ENCODE measurements at places on chromosomes 5 and 9. TPM values are rescaled to one million over a fixed set of nuclear protein-coding genes. Genes with fewer than 3 reads are reported as not detected.

SOWAHA gene
- total RNA-seq = 3.7 TPM

CAMK2A gene
- total RNA-seq = not detected

NTRK2 gene
- not detected for total RNA-seq

EIF4E1B gene
- not detected for total RNA-seq

ST8SIA4 gene
- 0.61 TPM for total RNA-seq

SPINK13 gene
- total RNA-seq = not detected

IGIP gene
- 3.7 TPM for total RNA-seq

C7 gene
- total RNA-seq = not detected

GHR gene
- 0.54 TPM for total RNA-seq

MARVELD2 gene
- 50.3 TPM for total RNA-seq

GRCh38 chr5:93574491-93575305 is 6.3 kb downstream of the NR2F1-AS1 start:
- no peak for DNase-seq

DNA sequence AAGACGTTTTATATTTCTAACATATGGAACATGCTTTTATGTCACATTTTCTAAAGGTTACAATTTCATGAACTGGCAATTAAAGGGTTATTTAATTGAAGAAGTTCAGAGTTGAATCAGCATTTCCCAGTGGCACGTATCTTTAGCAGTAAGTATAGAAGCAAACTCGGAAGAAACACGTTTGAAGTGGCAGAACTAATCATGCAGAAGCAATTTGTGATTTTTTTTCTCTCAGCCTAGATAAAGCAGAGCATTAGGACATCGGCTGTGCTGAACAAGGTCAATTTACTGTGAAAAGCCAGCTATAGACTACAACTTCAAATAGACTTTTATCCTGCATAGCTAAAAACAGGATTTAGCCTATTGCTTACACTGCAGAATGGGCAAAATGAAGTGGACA is 104.7 kb downstream of the ISL1 start:
- no peak for DNase-seq

DNA sequence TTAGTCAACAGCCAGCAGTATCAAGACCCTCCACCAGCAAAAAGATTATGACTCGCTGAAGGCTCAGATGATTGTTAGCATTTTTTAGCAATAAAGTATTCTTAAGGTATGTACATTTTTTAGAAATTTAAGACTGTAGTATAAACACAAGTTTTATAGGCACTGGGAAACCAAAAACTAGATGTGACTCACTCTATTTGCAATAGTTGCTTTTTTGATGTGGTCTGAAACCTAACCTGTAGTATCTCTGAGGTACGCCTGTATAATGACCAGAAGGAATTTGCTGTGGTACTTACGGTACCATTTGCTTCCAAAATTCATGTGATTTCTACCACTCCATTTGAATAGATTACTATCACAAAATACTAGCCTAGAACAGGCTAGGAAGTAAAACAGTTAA is 60.8 kb downstream of the WDR41 start:
- no peak for DNase-seq

- no peak for DNase-seq
Measured at GRCh38 chr5:83752700-83753099, 32.0 kb upstream of the HAPLN1 start.

DNA sequence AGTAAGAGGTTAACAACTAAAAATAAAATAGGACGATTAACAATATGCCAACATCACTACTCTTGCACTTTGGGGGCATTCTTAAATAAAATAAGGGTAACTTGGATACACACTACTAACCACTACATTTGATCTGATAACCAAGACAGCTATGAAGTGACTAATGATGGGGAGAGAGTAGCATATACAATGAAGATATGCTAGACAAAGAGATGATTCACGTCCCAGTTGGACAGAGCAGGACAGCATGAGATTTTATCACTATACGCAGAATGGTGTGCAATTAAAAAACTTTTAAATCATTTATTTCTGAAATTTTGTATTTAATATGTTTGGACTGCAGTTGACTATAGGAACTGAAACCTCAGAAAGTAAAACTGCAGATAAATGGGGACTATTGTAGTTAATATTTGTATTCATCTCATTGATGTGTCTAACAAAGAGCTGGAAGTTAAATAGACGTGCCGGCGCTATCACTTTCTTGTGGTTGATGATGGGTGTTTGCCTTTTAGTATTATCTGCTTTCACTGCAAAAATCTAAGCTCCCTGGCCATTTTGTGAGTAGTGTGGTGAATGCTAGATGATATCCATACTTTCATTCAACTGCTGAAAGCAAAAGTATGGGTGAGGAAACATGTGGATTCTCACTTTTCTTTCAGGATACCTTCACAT is 18.7 kb downstream of the GIN1 start:
- DNase-seq = no peak

DNA sequence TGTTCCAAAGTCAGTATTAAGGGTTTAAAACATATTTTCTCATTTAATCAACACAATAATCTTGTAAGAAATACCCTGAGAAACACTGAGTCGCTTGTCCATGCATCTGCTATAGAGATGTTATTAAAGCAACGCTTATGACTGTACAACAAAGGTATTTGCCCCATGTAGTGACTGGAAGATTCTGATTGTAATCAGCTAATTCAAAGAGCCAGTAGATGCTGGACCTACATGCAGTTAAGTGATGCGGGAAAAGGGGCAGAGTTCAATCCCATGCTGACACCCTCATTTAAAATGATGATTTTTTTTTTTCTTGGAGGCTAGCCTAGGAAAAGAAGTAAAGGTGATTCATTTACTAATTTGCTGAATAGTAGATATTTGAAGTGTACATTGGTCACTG is 149.3 kb upstream of the MTAP start:
- DNase-seq = no peak

DNA sequence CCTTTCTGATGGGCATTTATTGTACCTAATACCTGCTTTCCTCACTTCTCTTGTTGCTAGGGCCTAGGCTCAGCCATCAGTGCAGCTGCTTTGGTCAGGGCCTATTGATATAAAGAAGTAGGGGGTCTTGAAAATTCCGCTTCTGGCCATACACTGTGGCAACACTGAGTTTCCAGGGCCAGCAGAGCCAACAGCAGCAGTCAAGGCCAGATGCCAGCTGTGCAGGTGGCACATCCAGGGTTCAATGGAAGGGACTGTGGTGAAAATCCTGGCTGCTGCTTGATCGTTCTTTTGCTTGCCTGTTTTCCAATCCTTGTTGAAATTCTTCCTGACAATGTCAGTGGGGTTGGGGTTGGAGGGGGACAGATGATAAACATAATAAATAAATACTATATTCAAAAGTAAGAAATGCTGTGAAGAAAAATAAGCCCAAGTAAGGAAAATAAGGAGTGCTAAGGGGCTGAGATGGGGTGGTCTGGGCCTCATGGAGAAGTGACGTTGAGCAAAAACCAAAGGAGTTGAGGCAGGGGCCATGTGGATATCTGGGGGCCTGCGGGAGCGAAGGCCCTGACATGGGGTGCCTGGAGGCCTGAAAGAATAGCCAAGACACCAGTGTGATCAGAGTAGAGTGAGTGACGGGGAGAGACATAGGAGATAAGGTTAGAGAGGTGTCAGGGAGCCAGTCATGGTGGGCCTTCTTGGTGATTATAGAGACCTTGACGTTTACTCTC is 91.0 kb upstream of the ALDH1B1 start:
- DNase-seq = no peak

- DNase-seq = no peak
Measured at GRCh38 chr9:109437286-109437685, 60.8 kb downstream of the PTPN3 start.

GRCh38 chr9:105694848-105695581 is 674 bp downstream of the TMEM38B start:
- peak; percentile 67 for DNase-seq

DNA sequence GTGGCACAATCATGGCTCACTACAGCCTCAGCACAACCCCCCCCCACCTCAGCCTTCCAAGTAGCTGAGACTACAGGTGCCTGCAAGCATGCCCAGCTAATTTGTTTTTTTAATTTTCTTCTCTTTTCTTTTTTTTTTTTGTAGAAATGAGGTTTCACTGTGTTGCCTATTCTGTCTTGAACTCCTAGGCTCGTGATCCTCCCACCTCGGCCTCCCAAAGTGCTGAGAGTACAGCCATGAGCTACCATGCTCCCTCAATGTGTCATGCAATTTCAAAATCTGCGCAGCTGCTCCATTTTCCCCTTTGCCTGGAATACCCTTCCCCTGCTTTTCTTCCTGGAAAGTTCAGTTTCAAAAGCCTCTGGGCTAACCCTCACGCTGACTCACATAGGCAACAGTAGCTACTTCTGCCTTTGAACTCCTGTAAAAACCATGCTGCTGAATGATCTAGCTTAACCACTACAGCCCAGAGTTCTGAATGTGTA is 71.0 kb upstream of the IL7R start:
- no peak for DNase-seq

GRCh38 chr5:1294835-1295649 is at the start of gene TERT:
TERT (minus strand) TSS chr5:1295068; CDS start chr5:1294989, 79 bp downstream.
- DNase-seq = peak; percentile 43

DNA sequence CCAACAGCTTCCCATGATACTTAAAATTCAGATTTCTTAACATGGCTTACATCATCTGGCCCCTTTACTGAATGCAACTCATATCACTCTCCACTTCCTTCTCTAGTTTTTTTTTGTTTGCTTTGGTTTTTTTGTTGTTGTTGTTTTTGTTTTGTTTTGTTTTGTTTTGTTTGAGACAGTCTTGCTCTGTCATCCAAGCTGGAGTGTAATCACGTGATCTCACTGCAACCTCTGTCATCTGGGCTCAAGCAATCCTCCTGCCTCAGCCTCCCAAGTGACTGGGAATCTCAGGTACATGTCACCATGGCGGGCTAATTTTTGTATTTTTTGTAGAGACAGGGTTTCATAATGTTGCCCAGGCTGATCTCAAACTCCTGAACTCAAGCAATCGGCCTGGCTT is 41.4 kb downstream of the CPLANE1 start:
- DNase-seq = no peak

GRCh38 chr5:139181835-139182452 is 16.2 kb downstream of the SIL1 start:
- no peak for DNase-seq

DNA sequence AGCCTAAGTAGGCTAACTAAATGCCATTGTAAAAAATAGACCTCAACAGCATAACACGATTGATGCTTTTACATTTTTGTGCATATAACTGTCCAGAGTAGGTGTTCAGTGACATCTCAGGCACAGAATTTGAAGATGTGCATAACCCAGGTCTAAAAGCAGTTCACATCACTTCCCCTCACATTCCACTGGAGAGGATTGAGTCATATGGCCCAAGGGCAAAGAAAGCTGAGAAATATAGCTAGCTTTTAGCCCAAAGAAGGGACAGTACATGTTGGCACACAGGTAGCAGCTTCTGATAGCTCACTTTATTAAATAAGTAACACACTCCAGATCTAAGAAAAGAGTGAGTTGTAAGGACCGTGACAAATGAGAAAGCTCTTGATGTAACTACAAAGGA is 2259.5 kb upstream of the WWC1 start:
- DNase-seq = no peak

GRCh38 chr9:9790216-9790872 is 822.5 kb downstream of the PTPRD start:
- DNase-seq = no peak

GRCh38 chr5:54227109-54227508 is 83.3 kb downstream of the ARL15 start:
- DNase-seq = no peak

Measured in Caco-2 (cell line).